ENCODE measurements at places on chromosomes 2 and 18.

GRCh38 chr2:132677661-132678060 is 7.7 kb upstream of the LYPD1 start:
- no peak overlapping the region for H3K27ac ChIP-seq
- no peak for DNase-seq
- H3K27me3 ChIP-seq = peaks cover 2% of the 10 kb centered on the region

- no peak for DNase-seq
- H3K27ac ChIP-seq = no peak overlapping the region
- no peak overlapping the region for H3K4me3 ChIP-seq
- no peaks in the 10 kb centered on the region for H3K4me1 ChIP-seq
- no peaks in the 10 kb centered on the region for H3K36me3 ChIP-seq
- H3K27me3 ChIP-seq = no peaks in the 10 kb centered on the region
Observed at GRCh38 chr18:30698571-30698970, 344.0 kb downstream of the DSC3 start.

GRCh38 chr2:174337337-174338146 is 2.8 kb downstream of the SP9 start:
- peaks cover 10% of the 10 kb centered on the region for H3K36me3 ChIP-seq
- H3K27me3 ChIP-seq = peaks cover 72% of the 10 kb centered on the region
- H3K4me1 ChIP-seq = peaks cover 49% of the 10 kb centered on the region
- H3K4me3 ChIP-seq = peak overlapping the region; percentile 69
- no peak for DNase-seq

DNA sequence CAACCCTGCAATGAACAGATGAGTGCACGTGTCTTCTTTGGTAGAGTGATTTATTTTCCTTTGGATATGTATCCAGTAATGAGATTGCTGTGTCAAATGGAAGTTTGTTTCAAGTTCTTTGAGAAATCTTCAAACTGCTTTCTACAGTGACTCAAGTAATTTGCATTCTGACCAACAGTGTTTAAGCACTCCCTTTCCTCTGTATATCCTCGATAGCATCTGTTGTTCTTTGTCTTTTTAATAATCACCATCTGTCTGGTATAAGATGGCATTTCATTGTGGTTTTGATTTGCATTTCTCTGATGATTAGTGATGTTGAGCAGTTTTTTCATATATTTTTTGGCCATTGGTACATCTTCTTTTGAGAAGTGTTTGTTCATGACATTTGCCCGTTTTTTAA is 1608.3 kb upstream of the ZEB2 start:
- DNase-seq = no peak
- H3K27ac ChIP-seq = no peak overlapping the region
- H3K36me3 ChIP-seq = no peaks in the 10 kb centered on the region
- H3K27me3 ChIP-seq = no peaks in the 10 kb centered on the region

DNA sequence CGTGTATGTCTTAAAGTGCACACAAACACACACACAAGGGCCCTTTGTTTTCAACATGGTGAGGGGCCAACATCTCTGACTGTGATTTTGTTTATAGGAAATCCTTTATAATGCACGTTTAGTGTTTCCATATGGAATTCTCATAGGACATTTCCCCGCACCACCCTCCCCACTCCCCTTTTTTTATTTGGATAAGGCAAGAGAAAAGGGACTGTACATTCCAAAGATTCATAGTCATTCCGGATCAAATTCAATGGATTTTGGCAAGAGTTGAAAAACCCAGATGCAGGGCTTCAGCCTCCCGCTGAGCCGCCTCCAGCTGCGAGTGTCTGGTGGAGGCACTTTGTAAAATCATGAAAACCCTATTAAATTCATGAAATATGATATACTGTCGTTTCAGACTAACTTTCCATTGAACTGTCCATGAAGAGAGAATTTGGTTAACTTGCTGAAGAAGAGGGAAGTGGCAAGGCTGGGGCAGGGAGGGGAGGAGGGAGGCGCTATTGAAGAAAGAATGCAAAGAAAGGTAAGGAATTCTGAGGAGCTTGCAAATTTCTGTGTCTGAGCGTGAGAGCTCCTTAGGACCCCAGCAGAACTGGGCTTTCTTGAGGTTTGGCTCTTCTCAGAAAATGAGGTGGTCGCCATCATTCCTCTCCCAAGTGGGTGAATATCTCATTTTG is 25.8 kb upstream of the SLC14A2 start:
- H3K27ac ChIP-seq = no peak overlapping the region
- H3K36me3 ChIP-seq = no peaks in the 10 kb centered on the region
- no peaks in the 10 kb centered on the region for H3K27me3 ChIP-seq
- DNase-seq = no peak
- no peak overlapping the region for H3K4me3 ChIP-seq
- no peaks in the 10 kb centered on the region for H3K4me1 ChIP-seq

GRCh38 chr18:37701967-37702366 is 136.4 kb upstream of the CELF4 start:
- H3K4me1 ChIP-seq = no peaks in the 10 kb centered on the region
- H3K27ac ChIP-seq = no peak overlapping the region
- DNase-seq = no peak

GRCh38 chr2:11617984-11618707 is 51.8 kb downstream of the NTSR2 start:
- no peak overlapping the region for H3K27ac ChIP-seq
- DNase-seq = no peak
- peaks cover 2% of the 10 kb centered on the region for H3K27me3 ChIP-seq
- no peaks in the 10 kb centered on the region for H3K4me1 ChIP-seq

DNA sequence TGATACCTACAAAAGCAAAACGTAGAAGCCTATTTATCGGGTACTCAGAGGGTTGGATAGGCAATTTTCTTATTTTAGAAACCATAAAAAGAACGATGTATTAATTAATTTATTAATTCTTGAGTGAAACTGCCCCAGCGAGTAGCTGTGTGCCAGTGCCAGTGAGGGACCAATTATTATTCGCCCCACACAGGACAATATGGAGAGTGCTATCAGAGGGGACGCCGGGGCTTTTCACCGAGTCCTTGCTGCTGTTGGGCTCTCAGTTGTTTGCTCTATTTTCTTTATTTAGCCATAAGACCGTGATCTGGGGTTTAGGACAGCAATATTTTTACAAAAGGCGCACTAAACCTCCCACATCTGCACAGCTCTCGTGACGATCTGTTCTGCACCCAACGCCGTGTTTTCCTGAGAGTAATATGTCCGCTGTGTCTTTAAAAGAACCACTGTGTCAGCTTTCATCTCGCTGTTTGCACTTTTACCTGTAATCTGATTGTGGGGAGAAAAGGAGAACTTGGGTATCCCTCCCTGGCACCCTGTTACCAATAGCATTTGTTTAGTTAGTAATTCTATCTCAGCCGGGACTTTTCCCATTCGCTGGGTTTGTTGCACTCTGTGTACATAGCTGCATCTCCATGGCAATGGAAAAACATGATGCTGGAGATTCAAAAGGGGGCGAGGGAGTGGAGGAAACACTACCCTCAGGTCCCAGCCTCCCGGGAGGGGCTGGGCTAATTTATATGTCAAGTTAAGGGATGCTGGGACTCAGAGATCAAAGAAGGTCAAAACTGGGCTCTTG is 30.1 kb upstream of the ZNF516 start:
- H3K27me3 ChIP-seq = peaks cover 30% of the 10 kb centered on the region
- peaks cover 7% of the 10 kb centered on the region for H3K4me1 ChIP-seq
- H3K27ac ChIP-seq = no peak overlapping the region

DNA sequence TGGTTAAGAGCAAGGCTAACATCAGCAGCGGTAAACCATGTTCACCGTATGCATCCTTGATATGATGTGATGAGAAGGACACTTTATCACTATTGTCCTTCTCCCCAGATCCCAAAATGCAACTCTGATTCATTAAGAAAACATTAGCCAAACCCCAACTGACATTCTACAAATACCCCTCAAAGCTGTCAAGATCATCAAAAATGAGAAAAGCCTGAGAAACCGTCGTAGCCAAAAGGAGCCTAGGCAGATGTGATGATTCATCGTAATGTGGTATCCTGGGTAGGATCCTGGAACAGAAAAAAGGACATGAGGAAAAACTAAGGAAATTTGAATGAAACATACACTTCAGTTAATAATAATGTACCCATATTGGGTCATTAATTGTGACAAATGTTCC is 67.3 kb upstream of the ST6GAL2 start:
- H3K36me3 ChIP-seq = no peaks in the 10 kb centered on the region
- DNase-seq = no peak
- no peaks in the 10 kb centered on the region for H3K4me1 ChIP-seq
- no peak overlapping the region for H3K4me3 ChIP-seq

DNA sequence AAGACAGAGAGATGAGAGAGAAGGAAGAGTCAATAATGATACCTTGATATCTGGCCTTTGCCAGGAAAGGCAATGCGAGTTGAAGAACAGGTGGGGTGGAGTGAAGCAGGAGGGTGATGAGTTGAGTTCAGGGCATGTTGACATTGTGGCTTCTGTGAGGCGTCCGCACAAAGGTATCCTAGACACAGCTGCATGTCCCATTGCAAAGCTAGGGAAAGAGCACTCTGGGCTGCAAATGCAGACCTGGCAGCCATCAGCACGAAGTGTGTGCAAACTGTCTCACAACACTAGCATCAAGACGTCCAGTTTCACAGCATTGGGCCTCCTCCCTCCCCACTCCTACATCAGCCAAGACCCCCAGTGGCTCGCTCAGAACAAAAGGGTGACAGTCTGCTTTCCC is 36.1 kb downstream of the TEX51 start:
- no peak overlapping the region for H3K4me3 ChIP-seq
- no peak overlapping the region for H3K27ac ChIP-seq
- DNase-seq = no peak
- no peaks in the 10 kb centered on the region for H3K4me1 ChIP-seq
- H3K36me3 ChIP-seq = no peaks in the 10 kb centered on the region

- DNase-seq = no peak
- H3K4me3 ChIP-seq = no peak overlapping the region
- H3K27ac ChIP-seq = no peak overlapping the region
- H3K36me3 ChIP-seq = no peaks in the 10 kb centered on the region
- H3K27me3 ChIP-seq = no peaks in the 10 kb centered on the region
Observed at GRCh38 chr2:85433511-85434089, 15.1 kb downstream of the SH2D6 start.

- H3K27me3 ChIP-seq = no peaks in the 10 kb centered on the region
- no peaks in the 10 kb centered on the region for H3K4me1 ChIP-seq
- no peak for DNase-seq
- no peak overlapping the region for H3K4me3 ChIP-seq
Observed at GRCh38 chr2:197079414-197079813, 152.9 kb upstream of the PGAP1 start.

DNA sequence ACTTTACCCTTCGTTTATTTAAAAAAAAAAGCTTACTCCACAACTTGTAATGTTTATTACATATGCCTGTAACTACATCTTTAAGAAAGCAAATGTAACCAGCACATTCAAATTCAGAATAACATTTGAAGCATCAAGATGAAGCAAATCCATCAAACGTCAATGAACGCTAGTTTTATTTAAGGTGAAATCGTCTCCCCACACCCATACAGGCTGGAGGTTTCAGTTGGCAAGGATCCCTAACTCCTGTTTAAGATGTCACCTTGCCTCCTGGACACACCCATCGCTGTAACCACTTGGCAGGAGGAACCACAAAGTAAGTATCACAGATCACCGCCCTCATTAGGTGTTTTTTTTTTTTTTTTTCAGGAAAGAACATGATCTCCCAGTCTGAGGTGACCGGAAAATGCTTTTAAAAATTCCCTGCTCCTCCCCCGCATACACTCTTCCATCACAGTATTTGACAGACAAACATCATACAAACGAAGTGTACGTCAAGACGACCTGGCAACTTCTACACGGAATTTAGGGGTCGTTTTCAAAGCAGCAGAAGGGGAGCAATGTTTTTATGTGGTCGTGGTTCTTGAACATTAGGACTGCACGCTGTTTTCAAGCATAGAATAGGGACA is 19.7 kb upstream of the STPG4 start:
- H3K4me1 ChIP-seq = peaks cover 58% of the 10 kb centered on the region
- peaks cover 2% of the 10 kb centered on the region for H3K27me3 ChIP-seq
- H3K4me3 ChIP-seq = peak overlapping the region; percentile 94
- DNase-seq = peak; percentile 52
- peak overlapping the region; percentile 95 for H3K27ac ChIP-seq

- H3K4me1 ChIP-seq = no peaks in the 10 kb centered on the region
- peak; percentile 57 for DNase-seq
- no peak overlapping the region for H3K27ac ChIP-seq
- peaks cover 40% of the 10 kb centered on the region for H3K36me3 ChIP-seq
Observed at GRCh38 chr2:241659150-241659739, 21.8 kb downstream of the ATG4B start.

GRCh38 chr2:215637651-215638050 is 201.8 kb upstream of the FN1 start:
- H3K36me3 ChIP-seq = no peaks in the 10 kb centered on the region
- no peak for DNase-seq
- H3K27ac ChIP-seq = no peak overlapping the region
- no peaks in the 10 kb centered on the region for H3K27me3 ChIP-seq

DNA sequence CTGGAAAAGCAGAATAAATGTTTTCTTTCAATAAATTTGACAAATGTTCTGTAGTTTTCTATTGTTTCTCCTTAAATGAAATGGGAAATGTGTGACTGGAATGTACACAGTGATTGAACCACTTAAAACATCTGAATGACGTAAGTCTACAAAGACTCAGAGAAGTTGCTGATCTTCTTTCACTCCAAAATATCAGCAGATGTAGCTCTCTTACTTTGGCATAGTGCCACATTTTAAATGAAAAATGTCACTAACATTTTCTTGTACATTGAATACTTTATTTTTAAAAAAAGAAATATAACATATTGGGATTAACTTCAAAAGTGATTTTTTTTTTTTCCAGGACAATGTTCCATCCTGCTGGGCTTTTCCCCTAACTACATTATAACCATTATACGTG is 565.6 kb downstream of the TMEM182 start:
- no peaks in the 10 kb centered on the region for H3K27me3 ChIP-seq
- H3K36me3 ChIP-seq = no peaks in the 10 kb centered on the region
- no peaks in the 10 kb centered on the region for H3K4me1 ChIP-seq

DNA sequence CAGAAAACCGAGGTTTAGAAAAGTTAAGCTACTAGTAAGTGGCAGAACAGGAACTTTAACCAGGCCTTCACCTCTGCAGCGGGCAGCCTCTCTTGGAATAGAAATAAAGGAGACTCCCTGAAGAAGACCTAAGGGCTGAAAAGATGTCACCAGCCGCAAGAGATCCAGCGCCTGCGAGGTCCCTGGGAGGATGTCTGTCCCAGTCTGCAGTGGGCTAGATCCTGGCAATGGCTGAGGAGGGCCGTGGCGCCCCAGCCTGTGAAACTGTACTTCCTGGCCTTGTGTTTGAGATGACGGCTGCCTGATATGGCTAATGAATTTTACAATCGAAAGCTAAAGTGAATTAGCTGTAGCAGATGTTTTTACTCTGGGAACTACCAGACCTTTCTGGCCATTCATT is 300.6 kb upstream of the SALL3 start:
- H3K36me3 ChIP-seq = no peaks in the 10 kb centered on the region
- H3K4me1 ChIP-seq = no peaks in the 10 kb centered on the region
- no peak overlapping the region for H3K4me3 ChIP-seq
- no peak for DNase-seq
- H3K27ac ChIP-seq = no peak overlapping the region

GRCh38 chr2:176589287-176589686 is 320.0 kb downstream of the MTX2 start:
- no peaks in the 10 kb centered on the region for H3K36me3 ChIP-seq
- DNase-seq = no peak
- no peak overlapping the region for H3K27ac ChIP-seq
- H3K4me1 ChIP-seq = peaks cover 3% of the 10 kb centered on the region
- H3K27me3 ChIP-seq = peaks cover 21% of the 10 kb centered on the region

- H3K4me3 ChIP-seq = no peak overlapping the region
- no peak for DNase-seq
- H3K27me3 ChIP-seq = no peaks in the 10 kb centered on the region
- no peak overlapping the region for H3K27ac ChIP-seq
- no peaks in the 10 kb centered on the region for H3K4me1 ChIP-seq
Observed at GRCh38 chr2:220619525-220620220, 952.4 kb downstream of the EPHA4 start.

- no peaks in the 10 kb centered on the region for H3K4me1 ChIP-seq
- H3K27me3 ChIP-seq = no peaks in the 10 kb centered on the region
- H3K4me3 ChIP-seq = no peak overlapping the region
- H3K27ac ChIP-seq = no peak overlapping the region
Observed at GRCh38 chr2:1653956-1654695, 90.2 kb downstream of the PXDN start.
